ENCODE measurements at places on chromosomes 2 and 18.

- no peak for DNase-seq
Observed at GRCh38 chr2:241505086-241505780, 3.2 kb downstream of the STK25 start.

DNA sequence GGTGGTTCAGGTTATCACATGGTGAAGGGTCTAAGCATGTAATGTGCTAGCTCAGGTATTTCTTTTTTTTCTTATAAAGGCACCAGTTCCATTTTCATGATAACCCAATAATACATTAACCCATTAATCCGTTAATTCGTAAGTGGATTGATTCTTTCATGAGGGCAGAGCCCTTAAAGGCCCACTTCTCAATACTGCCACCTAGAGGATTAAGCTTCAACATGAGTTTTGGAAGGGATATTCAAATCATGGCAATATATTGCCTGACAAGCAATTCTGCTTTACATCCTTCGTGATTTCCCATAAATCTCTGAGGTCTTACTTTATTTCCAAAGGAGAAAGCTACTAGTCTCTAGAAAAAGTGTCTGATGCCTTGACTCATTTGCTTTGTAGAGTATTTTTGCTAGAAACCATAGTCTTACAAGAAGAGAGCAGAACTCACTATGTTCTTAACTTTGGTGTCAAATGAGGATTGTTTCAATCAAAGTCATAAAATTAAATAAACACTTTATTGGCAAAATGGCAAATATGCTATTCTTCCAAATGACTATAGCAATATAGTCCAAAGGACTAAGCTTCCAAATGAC is 271.3 kb downstream of the KCNS3 start:
- DNase-seq = no peak

- no peak for DNase-seq
Observed at GRCh38 chr2:223041527-223042109, 10.4 kb upstream of the KCNE4 start.

- DNase-seq = no peak
Observed at GRCh38 chr2:64326578-64327050, 127.3 kb upstream of the LGALSL start.

DNA sequence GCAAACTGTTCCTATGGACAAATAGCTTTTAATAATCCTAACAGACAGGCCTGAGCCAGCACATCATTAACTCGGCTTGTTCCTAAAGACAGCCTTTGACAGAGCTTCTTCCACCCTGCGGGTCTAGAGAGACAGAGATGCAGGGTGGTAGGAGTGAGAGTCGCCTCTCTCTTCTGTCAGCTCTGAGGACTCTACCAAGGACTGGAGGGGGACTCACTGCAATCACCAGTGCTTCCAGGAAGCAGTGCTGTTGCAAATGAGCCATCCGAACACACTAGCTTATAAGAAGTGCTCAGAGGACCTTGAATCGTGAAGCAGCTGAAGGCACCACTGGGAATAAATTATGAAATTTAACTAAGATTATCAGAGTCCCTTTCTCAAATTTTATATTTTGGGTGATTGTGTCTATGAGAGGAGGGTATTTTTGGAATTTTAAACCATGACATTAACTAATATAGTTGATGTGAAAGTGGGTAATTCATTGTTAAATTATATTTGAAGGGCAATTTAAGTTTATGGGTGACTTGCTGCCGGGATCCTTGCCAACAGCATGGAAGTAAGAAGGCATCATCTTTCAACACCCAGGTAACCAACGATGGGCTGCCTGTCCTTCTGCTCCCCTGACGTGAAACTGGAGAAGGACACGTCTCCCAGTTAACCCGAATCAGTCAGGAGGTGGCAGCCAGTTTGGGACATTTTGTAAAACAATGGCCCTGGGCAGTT is 43.6 kb upstream of the PXDN start:
- DNase-seq = no peak

- no peak for DNase-seq
Observed at GRCh38 chr2:213733893-213734292, 449.6 kb downstream of the SPAG16 start.
